GM20000 (cell line): ENCODE measurements at places on chromosomes 5 and 9.

GRCh38 chr5:40879163-40879942 lies 29.9 kb upstream of the C7 start:
- DNase-seq, result peak; percentile 30

DNA sequence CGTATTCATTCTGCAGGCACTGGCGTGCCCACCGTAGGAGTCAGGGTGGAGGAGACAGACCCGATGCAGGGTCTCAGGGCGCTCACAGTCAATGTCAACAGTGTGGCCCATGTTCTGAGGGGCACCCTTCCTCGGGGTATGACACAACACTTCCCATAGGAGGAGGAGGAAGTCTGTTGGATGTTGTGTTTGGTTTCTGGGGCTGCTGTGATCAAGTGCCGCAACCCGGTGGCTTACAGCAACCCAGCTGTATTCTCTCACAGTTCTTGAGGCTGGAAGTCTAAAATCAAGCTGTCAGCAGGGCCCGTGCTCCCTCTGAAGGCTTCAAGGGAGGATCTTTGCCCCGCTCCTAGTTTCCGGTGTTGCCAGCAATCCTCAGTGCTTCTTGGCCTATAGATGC lies 5.6 kb upstream of the HNRNPAB start:
- no peak for DNase-seq

DNA sequence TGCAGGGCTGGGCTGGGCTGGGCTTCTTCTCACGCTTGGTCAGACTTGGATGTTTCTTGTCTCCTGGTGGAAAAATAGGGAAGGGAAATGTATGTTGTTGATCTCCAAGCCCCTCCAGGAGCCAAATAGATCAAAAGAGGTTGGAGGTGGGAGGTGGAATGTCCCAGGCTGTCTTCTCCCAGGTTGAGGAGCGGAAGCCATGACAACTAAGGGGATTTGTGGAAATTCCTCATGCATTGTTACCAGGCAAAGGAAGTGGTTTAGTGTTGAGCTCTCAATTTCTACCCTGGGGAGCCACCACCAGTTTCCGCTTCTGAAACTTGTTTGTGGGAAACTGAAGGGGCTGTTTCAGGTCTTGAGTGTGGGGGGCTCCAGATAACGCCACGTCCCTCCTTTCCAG lies 79.0 kb downstream of the SPRY4 start:
- no peak for DNase-seq

DNA sequence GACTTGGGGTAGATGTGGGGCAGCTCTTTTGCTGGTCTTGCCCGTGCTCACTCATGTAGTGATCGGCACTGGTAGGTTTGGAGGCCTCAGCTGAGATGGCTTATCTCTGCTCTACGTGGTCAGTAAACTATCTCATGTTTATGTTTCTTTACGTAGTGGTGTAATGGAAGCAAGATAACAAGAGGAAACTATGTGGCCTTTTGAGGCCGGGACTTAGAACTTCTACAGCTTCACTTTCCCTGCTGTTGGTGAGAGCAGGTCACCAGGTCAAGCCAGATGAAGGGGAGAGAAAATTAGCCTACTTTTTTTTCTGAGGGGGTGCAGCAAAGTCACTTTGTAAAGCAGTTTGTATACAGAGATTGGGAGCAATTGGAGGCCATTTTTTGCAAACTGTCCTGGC lies 8.5 kb downstream of the FOCAD start:
- no peak for DNase-seq

GRCh38 chr5:143946837-143947236 lies 134.9 kb downstream of the HMHB1 start:
- no peak for DNase-seq

DNA sequence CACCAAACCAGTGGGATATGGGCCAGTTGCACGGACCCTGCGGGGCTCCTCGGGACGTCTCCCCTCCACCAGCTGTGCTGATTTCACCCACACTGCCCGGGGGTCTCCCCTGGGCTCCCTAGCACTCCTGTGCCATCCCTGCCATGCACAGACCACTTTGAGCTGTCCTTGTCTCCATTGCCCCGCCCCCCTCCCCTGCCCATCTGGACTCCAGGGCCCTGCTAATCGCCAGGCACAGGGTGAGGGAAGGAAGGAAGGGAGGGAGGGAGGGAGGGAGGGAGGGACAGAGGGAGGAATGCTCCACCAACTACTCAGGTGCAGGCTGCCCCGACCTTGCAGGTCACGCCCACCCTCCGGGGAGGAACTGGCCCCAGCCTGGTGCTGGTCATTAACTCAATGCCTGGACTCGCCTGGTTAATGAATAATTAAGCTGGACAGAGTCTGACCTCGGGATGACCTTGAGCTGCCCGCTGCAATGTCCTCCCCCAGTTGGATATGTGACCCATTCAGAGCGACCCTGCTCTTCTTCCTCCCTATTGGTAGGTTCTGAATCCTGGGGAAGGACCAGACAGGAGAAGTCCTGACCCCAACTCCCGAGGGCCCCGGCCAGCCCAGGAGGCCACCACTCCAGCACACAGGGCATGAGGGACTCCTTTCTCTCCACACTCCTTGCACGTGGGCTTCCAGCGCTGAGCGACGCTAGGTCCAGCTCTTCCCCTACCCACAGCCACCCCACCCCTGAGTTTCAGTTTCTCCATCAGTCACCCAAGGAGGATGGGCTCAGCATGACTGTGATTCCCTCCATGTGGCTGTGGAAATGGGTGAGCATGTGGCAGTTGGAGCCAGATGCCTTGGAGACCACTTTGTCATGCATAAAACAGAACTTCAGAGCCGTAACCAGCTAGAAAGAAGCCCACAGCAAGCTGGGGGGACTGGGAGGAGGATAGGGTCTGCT lies 62.1 kb downstream of the C9orf50 start:
- no peak for DNase-seq

DNA sequence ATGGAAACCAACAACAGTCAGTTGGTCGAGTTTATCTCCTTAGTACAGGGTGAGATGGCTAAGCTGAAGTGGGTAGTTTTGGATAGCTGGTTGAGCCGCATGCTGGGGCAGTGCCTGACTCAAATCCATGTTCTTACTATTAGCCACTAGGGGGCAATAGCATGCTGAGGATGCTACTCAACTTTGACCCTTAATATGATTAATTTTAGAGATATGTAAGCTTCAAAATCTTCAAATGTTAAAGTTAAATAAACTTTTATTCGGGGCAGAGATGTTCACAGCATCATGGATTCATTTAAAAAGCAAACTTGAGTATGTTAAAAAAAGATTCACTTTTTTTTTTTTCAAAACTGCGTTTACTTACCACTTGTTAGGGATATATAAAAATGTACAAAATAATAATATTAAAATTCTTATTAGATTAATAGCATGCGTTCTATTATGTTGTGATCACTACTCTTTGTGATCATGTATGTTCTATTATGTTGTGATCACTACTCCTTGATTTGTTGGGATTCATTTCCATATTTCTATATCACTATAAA lies 57.0 kb downstream of the C9orf153 start:
- DNase-seq, result peak; percentile 68

GRCh38 chr5:91049112-91049511 lies 334.0 kb downstream of the ARRDC3 start:
- DNase-seq, result no peak

GRCh38 chr5:28305891-28306290 lies 1267.5 kb upstream of the CDH9 start:
- no peak for DNase-seq
